ENCODE measurements at places on chromosomes 3 and 15.
A peak's percentile ranks its signal among the peaks of the same experiment; 100 is the strongest.

- no peak for DNase-seq
These were observed 100.4 kb upstream of the NDN start for GRCh38 chr15:23787346-23788105.

GRCh38 chr15:61064651-61065050 is 164.5 kb downstream of the RORA start:
- DNase-seq = no peak

DNA sequence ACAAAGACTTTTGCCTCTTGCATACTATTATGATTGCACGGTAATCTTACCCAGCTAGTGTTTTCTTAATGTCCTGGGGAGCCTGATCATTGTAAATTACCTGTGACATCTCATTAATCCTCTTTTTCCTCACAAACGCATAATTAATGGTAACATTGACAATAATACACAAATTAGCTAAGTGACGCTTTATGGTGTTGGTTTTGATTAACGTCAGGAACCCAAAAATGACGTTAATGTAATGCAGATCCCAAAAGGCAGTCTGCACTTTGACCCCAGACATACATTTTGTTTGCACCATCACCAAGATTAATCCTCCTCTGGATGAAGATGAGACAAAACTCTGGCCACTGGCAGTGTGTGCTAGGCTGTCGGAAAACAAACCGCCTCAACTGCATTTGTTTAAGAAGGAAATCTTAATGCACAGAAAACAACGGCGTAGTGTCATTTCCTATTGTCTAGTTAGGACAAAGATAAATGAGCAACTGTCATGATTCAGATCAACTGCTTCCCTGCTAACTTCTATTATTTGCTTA is 83.9 kb upstream of the CDIN1 start:
- DNase-seq = no peak

DNA sequence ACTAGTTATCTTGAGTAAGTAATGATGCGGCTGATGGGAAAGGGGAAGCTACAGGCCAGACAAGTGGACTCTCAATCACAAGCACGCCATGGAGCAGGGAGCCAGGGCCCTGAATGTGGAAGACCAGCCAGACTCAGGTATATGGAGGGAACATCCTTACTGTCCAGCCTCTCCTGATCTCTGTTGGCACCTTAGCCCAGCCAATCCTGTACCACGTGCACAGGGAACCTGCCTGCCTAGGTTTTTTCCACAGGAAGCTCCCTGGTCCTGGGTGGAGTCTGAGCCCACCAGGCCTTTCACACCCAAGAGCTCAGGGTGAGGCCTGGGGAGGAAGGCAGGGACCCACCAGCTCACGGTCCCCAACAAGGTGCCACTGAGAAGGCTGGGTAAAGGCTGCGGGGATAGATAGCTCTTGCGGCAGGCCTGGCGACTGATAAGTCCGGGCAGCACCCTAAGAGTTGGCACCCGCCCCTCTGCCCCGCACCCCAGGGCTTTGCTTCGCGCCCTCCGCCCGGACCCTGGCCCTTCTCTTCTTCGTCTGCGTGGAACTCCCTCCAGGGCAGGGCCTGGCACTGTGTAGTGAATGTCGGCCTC is 933 bp upstream of the APEH start:
- no peak for DNase-seq

DNA sequence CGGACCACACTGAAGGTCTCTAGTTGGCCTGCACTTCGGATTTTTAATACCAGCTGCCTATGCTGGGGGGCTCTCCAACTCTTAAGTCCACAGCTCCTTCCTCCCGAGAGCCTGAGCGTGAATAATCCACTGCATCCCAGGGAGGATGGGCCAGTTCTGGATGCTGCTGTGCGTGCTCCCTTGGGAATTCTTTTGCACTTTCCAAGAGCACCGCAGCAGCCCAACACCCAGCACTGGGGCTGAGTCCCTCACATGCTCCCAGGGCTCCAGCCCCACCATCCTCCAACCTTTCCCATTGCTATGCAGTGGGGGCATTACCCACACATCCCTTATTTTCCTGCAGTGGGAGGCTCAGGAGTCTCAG is 136.4 kb upstream of the IQSEC1 start:
- DNase-seq = no peak

DNA sequence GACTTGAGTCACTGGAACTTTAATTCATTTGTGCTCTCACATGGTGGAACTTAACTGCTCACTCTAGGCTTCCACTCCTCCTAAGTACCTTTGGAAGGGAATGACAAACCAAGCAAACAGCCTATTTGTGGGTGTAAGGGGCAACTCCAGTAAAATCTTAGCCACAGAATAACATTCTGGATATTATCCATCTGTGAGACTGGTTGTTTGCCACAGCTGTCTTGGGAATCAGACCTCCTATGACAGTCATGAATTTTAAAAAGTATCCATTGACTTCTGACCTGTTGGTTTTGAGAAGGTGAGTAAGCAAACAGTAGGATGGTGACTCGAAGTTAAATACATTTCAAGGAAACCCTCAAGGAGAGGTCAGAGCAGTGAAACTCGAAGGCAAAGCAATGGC is 147.3 kb upstream of the CDIN1 start:
- no peak for DNase-seq

- DNase-seq = no peak
These were observed 5.8 kb upstream of the DUT start for GRCh38 chr15:48325400-48325799.

GRCh38 chr15:42528970-42529369 is 19.6 kb downstream of the LRRC57 start:
- DNase-seq = no peak

- no peak for DNase-seq
These were observed 281.6 kb downstream of the PLCL2 start for GRCh38 chr3:17166369-17166768.

GRCh38 chr15:68083463-68083862 is 29.3 kb downstream of the PIAS1 start:
- DNase-seq = no peak

- no peak for DNase-seq
These were observed 48.9 kb downstream of the ASB7 start for GRCh38 chr15:100651253-100651652.

DNA sequence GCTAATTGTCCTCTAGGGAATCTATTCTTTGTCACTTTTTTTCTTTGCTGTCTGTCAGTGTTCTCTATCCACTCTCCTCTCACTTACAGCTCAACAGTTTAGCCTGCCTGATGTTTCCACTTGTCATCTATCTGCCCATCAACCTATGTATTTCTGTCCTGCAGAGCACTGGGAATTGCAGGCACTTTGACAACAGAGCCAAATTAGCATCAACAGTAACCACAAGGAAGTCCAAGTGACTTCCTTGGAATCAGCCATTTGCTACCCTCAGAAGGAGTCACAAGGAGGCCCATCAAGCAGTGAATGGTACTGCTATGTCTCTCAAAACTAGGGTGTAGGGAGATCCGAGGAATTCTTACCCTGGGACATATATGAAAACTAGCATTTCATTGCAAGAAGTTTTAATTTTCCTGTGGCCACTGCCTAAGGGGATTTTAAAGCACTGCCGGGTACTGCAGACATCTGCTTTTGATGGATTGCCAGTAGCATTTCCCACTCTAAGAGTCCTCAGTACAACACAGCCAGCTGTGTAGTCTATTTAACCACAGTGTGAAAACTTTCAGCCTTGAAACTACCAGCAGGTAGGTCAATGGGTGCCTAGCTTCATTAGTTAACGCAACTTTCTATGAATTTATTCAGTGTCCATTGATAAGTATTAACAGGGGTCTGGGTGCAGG is 898.8 kb downstream of the NTRK3 start:
- no peak for DNase-seq

DNA sequence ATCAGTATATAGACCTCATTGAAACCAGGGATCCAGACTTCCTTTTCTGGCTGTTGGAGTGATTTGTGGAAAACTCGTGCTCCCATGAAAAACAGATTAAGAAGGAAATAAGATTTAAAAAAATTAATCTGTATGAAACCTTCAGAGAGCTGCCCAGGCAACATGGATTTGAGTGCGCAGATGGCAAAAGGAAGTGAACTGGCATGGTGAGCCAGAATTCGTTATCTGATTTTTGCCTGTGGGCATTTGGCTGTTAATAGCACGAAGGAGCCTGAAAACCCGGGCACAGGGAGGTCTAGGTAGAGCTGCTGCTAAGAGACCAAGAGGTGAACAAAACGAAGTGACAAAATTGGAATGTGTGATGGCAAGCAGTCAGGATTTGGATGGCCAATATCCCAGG is 19.1 kb upstream of the SPINK8 start:
- no peak for DNase-seq

DNA sequence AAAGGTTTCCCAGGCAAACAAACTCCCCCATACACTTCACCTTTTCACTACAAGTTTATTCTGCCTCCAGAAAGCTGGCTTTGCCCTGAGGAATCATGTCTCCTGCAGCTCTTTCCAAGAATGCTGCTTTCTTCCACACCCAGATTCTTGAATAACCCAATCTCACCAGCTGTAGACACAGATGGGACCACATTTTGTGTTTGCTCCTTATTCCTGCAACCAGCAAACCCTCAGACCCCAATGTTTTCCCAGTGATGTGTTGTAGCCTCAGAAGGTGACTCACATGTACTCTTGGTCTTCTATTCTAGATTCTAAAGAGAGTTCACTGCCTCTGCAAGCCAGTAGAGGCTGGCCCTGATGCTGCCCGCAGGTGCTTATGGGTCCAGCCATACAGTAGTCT is 23.6 kb upstream of the TRIM59 start:
- no peak for DNase-seq

- no peak for DNase-seq
These were observed 1.7 kb upstream of the DLL4 start for GRCh38 chr15:40927495-40927872.

DNA sequence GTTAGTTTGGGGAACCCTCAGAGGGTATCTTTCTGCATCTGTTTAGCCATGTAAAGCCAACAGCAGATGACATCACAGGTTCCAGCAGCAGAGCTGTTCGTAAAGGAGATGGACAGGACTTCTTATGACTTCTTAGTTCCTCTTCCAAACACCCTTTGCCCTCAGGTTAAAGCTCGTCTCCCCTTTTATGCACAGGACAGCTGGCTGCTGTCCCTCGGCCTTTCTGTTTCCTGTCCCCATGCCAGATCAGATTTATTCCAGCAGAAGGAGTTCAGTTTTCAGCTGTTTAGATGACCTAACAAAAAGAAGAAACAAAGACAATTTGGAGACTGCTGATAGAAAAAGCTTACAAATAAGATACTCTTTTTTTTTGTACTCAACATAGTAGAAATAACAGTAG is 45.1 kb downstream of the SEC22A start:
- no peak for DNase-seq

DNA sequence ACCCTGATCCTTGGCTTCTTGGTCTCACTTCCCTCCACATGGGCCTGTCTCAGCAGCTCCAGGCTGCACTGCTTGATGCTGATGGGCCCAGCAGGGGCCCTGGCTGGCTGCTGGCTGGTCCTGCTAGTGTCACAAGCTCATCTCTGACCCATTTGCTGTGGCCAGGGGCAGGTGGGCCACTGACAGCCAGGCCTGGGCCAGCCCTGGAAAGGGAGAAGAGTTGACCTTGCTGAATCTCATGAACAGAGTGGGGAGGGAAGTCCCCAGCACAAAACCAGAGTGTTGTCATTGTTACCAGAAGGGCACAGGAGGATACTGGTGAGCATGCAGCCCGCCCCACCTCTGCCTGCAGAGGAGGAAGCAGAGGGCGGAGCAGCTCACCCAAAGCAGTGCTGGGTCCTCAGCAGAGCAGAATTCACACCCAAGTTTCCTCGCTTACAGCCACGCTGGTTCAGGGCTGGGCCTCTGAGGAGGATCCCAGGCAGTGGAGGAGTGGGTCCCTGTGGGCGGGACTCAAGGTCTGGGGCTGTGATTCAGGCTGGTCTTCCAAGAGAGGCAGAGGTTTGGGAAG is 7.6 kb upstream of the KLF15 start:
- no peak for DNase-seq

DNA sequence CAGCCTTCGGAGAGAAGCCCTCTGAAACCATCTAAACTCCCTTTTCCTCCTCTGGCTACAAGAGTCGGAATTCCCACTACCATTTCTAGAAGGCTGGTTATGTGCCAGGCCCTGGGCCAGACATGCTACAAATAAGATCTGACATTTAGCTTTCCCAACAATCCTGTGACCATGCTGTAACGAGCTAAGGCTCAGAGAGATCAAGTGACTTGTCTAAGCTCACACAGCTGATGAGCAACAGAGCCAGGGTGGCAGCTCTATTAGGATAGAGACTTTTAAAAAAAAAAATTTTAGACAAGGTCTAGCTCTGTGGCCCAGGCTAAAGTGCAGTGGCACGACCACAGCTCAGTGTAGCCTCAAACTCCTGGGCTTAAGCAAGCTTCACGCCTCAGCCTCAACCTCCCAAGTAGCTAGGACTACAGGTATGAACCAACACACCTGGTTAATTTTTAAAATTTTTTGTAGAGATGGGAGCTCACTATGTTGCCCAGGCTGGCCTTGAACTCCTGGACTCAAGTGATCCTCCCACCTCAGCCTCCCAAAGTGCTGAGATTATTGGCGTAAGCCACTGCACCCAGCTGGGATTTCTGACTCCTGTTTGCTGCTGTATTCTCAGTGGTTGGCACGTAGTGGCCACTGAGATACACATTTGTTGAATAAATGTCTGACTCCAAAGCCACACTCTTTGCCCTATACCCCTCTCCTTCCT is 34.6 kb downstream of the LSM3 start:
- DNase-seq = no peak

- peak; percentile 65 for DNase-seq
These were observed 6.0 kb upstream of the SRP14 start for GRCh38 chr15:40044717-40045571.

DNA sequence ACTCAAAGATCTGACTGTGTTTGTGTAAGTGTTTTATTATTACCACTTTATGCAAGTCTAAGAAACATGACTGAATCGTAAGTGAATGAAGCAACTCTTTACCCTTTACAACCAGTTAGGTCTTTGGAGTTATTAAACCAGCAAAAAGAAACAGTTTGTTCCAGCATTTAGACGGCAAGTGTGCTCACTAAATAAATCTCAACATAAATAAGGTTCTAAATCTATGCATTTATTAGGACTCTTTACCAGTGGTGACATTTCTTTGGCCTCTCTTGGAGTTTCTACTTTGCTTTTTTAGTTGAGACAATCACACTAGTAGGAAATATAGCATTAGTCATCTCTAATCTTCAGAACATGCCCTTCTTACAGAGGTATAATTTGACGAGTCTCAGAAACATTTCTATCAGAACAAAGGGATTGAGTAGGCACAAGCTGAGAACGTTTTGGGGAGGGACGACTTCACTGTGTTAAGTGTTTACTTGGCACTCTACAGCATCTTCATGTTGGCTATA is 739.9 kb upstream of the NR2F2 start:
- DNase-seq = no peak

- DNase-seq = no peak
These were observed at the start of gene SHISA5 for GRCh38 chr3:48504051-48504946. TSS of gene SHISA5 (minus strand) at chr3:48504174. CDS start at chr3:48504094, 80 bp downstream.

GRCh38 chr15:64701482-64702184 is 73.8 kb downstream of the RBPMS2 start:
- DNase-seq = no peak

Data from NCI-H510A (cell line).